ENCODE measurements at places on chromosomes 4 and X. TPM values are rescaled to one million over a fixed set of nuclear protein-coding genes. Genes with fewer than 3 reads are reported as not detected.
A peak's percentile ranks its signal among the peaks of the same experiment; 100 is the strongest.

GRCh38 chrX:143634663-143635455 is 1.0 kb downstream of the SLITRK4 start:
- no peaks in the 10 kb centered on the region for H3K4me1 ChIP-seq
- peaks cover 16% of the 10 kb centered on the region for H3K27me3 ChIP-seq
- H3K36me3 ChIP-seq = no peaks in the 10 kb centered on the region
- DNase-seq = peak; percentile 34

The RHOXF1 gene
- total RNA-seq = not detected

The BBS7 gene
- 15.1 TPM for total RNA-seq

- peak within 1 kb of the TSS; percentile 64 for H3K4me3 ChIP-seq
- H3K36me3 ChIP-seq = no peaks in the 10 kb centered on the region
- H3K27me3 ChIP-seq = no peaks in the 10 kb centered on the region
- DNase-seq = peak; percentile 74
- H3K27ac ChIP-seq = peak within 1 kb of the TSS; percentile 80
- no peaks in the 10 kb centered on the region for H3K4me1 ChIP-seq
Observed at GRCh38 chrX:103607364-103608305, at the start of gene TCEAL3. TCEAL3 (plus strand) TSS chrX:103607963; CDS start chrX:103609065, 1,102 bp downstream.

- H3K4me1 ChIP-seq = peaks cover 5% of the 10 kb centered on the region
- H3K27me3 ChIP-seq = no peaks in the 10 kb centered on the region
- H3K36me3 ChIP-seq = no peaks in the 10 kb centered on the region
- DNase-seq = no peak
Observed at GRCh38 chrX:132022198-132022966, 720 bp upstream of the STK26 start.

The MUC7 gene
- total RNA-seq = not detected

DNA sequence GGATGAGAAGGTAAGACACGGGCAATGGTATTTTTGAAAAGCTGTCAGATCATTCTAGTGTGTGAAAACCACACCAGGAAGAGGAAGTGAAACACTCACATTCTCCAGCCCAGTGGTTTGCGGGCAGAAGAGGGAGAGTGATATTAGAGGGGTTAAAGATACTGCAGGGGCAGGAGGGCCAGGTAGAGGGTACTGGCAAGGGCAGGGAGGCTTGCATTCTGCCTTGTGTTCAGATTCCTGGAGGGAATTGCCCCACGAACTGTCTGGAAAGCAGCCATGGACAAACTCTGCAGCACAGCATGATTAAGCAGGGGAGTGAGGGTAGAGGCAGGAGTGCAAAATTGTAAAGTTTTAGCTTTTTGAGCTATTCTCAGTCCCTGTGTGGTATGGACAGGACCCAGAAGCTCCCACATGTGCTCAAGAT is 30.9 kb downstream of the NIPAL1 start:
- peaks cover 6% of the 10 kb centered on the region for H3K4me1 ChIP-seq
- H3K4me3 ChIP-seq = no peak overlapping the region
- peaks cover 22% of the 10 kb centered on the region for H3K27me3 ChIP-seq
- H3K36me3 ChIP-seq = no peaks in the 10 kb centered on the region
- DNase-seq = no peak

The F8A1 gene
- total RNA-seq = 39.6 TPM

DNA sequence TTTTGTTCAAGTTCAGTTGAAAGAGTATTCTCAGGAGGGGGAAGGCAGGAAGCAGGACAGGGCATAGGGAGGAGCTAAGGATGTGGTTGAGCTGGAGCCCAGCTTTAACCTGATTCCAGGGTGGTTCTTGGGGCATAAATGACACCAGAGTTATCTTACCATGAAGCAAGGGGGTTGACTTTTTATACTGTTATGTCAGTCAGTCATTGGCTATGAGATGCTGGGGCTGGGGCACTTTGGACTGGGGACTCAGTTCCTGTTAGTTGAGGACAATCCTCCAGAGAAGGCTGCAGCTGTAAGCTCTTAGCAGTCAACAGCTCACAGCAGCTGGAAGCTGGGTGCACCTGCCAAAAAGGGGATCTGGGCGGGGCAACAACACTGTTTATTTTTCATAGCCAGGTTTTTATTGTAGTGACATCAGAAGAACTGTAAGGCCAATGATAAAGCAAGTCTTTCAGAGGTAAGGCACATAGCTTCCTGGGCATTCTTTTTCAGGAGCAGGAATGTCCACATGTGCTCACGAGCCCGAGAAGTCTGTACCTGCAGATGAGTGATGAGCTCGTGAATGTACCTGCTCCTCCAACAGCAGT is 78.5 kb downstream of the MID1IP1 start:
- H3K27ac ChIP-seq = peak overlapping the region; percentile 46
- no peak for DNase-seq
- H3K27me3 ChIP-seq = no peaks in the 10 kb centered on the region
- no peak overlapping the region for H3K4me3 ChIP-seq
- no peaks in the 10 kb centered on the region for H3K36me3 ChIP-seq
- H3K4me1 ChIP-seq = no peaks in the 10 kb centered on the region

DNA sequence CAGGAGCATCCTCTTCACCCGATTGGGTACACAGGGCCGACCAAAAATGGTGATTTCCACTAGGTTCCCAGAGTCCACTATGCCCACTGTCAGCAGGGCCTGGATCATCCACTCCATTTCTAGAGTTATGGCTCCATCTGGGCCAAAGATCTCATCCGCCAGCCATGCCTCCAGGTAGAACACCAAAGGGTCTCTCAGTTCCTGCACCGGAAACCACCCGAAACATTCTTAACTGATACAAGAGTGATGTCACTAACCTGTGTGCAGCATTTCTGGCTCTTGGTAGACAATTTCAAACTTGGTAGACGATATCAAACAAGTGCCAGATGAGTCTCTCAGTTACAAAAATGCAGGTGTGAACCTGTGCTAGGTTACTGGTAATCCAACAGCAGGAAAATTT is 306.1 kb downstream of the BCOR start:
- no peak for DNase-seq
- H3K4me3 ChIP-seq = no peak overlapping the region
- H3K4me1 ChIP-seq = no peaks in the 10 kb centered on the region

The TIMP1 gene
- 189 TPM for total RNA-seq

GRCh38 chrX:98068024-98068580 is 1184.4 kb downstream of the RPA4 start:
- H3K27ac ChIP-seq = no peak overlapping the region
- H3K27me3 ChIP-seq = no peaks in the 10 kb centered on the region
- no peak overlapping the region for H3K4me3 ChIP-seq
- DNase-seq = no peak

The USP51 gene
- 4.2 TPM for total RNA-seq

GRCh38 chr4:8045909-8046308 is 106.2 kb upstream of the AFAP1 start:
- DNase-seq = no peak
- H3K4me3 ChIP-seq = no peak overlapping the region
- H3K27ac ChIP-seq = no peak overlapping the region
- H3K4me1 ChIP-seq = peaks cover 11% of the 10 kb centered on the region
- no peaks in the 10 kb centered on the region for H3K36me3 ChIP-seq
- no peaks in the 10 kb centered on the region for H3K27me3 ChIP-seq

- no peaks in the 10 kb centered on the region for H3K36me3 ChIP-seq
- no peaks in the 10 kb centered on the region for H3K4me1 ChIP-seq
- no peaks in the 10 kb centered on the region for H3K27me3 ChIP-seq
- H3K27ac ChIP-seq = no peak overlapping the region
- H3K4me3 ChIP-seq = no peak overlapping the region
Observed at GRCh38 chr4:169984173-169984572, 42.0 kb downstream of the MFAP3L start.

The VCX3B gene
- total RNA-seq = not detected

- no peaks in the 10 kb centered on the region for H3K36me3 ChIP-seq
- DNase-seq = no peak
- peak overlapping the region; percentile 46 for H3K27ac ChIP-seq
Observed at GRCh38 chrX:103537871-103538387, 18.6 kb upstream of the RAB40A start.

DNA sequence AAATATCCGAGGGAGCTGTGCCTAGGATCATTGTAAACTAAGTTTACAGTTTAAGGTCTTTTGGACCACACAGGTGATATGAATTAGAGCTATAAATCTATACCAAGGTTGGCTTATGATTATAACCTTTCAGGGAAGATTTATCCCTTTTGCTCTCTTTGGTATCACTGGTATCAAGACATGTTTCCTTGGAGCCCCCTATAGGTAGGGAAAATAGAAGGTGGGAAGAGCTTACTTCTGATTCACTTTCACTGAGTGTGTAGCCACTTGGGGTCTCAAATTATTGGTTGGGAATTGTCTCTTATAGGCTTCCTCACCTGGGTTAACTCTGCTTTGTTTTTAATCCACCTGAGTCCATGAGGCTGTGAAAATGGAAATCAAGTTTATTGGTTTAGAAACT is 262.1 kb upstream of the NR3C2 start:
- no peaks in the 10 kb centered on the region for H3K36me3 ChIP-seq
- no peaks in the 10 kb centered on the region for H3K4me1 ChIP-seq
- no peaks in the 10 kb centered on the region for H3K27me3 ChIP-seq
- H3K27ac ChIP-seq = no peak overlapping the region

DNA sequence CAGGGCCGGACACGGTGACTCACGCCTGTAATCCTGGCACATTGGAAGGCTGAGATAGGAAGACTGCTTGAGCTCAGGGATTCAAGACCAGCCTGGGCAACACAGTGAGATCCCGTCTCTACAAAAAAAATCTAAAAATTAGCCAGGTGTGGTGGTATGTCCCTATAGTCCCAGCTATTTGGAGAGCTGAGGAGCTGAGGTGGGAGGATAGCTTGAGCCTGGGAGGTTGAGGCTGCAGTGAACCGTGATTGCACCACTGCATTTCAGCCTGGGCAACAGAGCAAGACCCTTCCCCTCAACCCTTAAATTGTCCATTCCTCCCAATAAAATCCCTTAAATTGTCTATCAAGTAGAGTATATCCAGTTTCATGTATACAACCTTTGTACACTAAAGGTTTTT is 17.0 kb downstream of the OTUD6A start:
- no peak overlapping the region for H3K27ac ChIP-seq
- no peaks in the 10 kb centered on the region for H3K36me3 ChIP-seq
- DNase-seq = no peak
- H3K27me3 ChIP-seq = no peaks in the 10 kb centered on the region
- H3K4me3 ChIP-seq = no peak overlapping the region
- no peaks in the 10 kb centered on the region for H3K4me1 ChIP-seq

- H3K4me1 ChIP-seq = peaks cover 11% of the 10 kb centered on the region
- H3K36me3 ChIP-seq = peaks cover 35% of the 10 kb centered on the region
- no peak overlapping the region for H3K4me3 ChIP-seq
- H3K27ac ChIP-seq = no peak overlapping the region
- no peaks in the 10 kb centered on the region for H3K27me3 ChIP-seq
- DNase-seq = no peak
Observed at GRCh38 chr4:8207314-8207713, 8.2 kb downstream of the SH3TC1 start.

- H3K27me3 ChIP-seq = no peaks in the 10 kb centered on the region
- no peaks in the 10 kb centered on the region for H3K4me1 ChIP-seq
- no peak overlapping the region for H3K27ac ChIP-seq
- H3K36me3 ChIP-seq = no peaks in the 10 kb centered on the region
- H3K4me3 ChIP-seq = no peak overlapping the region
Observed at GRCh38 chr4:168057412-168057811, 34.9 kb upstream of the ANXA10 start.

DNA sequence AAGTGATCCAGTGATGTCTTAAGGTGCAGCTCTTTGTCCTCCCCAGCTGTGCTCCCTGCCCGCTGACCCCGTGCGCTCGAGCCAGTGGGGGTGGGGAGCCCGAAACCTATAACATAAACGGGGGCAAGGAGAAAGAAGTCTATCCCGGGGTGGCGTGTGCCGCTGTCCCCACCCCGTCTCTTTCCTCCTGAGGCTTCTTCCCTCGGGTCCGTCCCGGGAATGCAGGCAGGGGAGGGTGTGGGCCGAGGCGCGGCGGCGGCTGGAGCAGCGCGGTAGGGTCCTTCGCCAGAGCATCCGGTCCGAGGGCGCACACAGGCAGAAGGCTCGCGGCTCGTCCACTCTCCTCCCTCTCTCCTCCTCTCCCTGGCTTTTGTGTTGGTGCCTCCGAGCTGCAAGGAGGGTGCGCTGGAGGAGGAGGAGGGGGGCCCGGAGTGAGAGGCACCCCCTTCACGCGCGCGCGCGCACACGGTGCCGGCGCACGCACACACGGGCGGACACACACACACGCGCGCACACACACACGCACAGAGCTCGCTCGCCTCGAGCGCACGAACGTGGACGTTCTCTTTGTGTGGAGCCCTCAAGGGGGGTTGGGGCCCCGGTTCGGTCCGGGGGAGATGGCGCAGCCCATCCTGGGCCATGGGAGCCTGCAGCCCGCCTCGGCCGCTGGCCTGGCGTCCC is at the start of gene RAB33A:
TSS of gene RAB33A (plus strand) at position 517 of the 681 bp plus-strand sequence. CDS start at position 618, 101 bp downstream.
- peak within 1 kb of the TSS; percentile 58 for H3K4me3 ChIP-seq
- no peaks in the 10 kb centered on the region for H3K27me3 ChIP-seq
- peak within 1 kb of the TSS; percentile 56 for H3K27ac ChIP-seq
- peaks cover 23% of the 10 kb centered on the region for H3K4me1 ChIP-seq
- peak; percentile 44 for DNase-seq

The H2BW2 gene
- total RNA-seq = not detected

DNA sequence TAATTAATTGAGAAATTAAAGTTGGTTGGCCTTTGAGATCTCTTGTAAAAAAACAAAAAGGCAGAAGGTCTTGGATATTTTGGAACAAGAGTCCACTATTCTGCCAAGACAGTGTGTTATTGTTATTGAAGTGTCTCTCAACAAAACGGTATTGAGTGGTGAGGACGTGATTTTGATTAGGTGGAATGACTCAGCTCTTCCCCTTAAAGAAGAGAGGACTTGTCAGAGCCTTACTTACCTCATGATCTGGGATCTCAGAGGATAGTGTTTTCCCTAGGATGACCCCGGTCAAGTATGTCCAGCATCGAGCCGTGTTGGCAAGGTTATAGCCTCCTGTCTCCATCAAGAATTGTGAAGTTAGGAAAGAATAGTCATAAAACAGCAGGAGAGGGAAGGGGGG is 110.9 kb downstream of the HDAC8 start:
- H3K36me3 ChIP-seq = peaks cover 4% of the 10 kb centered on the region
- no peak overlapping the region for H3K4me3 ChIP-seq
- H3K27me3 ChIP-seq = no peaks in the 10 kb centered on the region

GRCh38 chrX:34555481-34555880 is 101.6 kb downstream of the TMEM47 start:
- no peak for DNase-seq
- H3K4me3 ChIP-seq = no peak overlapping the region
- H3K27ac ChIP-seq = no peak overlapping the region
- H3K36me3 ChIP-seq = no peaks in the 10 kb centered on the region
- H3K27me3 ChIP-seq = no peaks in the 10 kb centered on the region

- no peaks in the 10 kb centered on the region for H3K36me3 ChIP-seq
- no peak for DNase-seq
- peaks cover under 1% of the 10 kb centered on the region for H3K4me1 ChIP-seq
- no peak overlapping the region for H3K4me3 ChIP-seq
- no peak overlapping the region for H3K27ac ChIP-seq
- no peaks in the 10 kb centered on the region for H3K27me3 ChIP-seq
Observed at GRCh38 chr4:76383001-76383400, 37.9 kb downstream of the CCDC158 start.

The STPG2 gene
- 1.1 TPM for total RNA-seq

DNA sequence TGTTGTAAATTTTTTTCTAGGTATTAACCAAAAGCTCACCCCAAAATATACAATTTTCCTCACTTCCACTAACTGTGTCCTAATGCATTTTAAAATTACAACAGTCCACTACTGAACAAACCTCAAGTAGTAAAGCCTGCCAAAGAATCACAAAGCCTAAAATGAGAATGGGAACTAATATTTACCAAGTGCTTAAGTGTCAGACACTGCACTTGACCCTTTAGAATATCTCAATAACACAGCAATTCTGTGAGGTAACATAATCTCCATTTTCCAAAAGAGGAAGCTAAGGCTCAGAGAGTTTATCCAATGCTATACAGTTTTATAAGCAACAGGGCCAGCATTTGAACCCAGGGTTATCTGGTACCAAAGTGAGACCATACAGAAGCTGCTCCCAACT is 4.9 kb downstream of the SLC9A7 start:
- no peak for DNase-seq
- H3K27me3 ChIP-seq = no peaks in the 10 kb centered on the region
- no peaks in the 10 kb centered on the region for H3K36me3 ChIP-seq
- H3K27ac ChIP-seq = no peak overlapping the region
- no peaks in the 10 kb centered on the region for H3K4me1 ChIP-seq
- H3K4me3 ChIP-seq = no peak overlapping the region
